HT1080 (cell line): ENCODE measurements at places on chromosomes 5 and 9.

GRCh38 chr5:140791089-140791488 lies 3.6 kb upstream of the PCDHA2 start:
- DNase-seq = no peak

GRCh38 chr9:14451949-14452348 lies 138.0 kb upstream of the NFIB start:
- DNase-seq = no peak

DNA sequence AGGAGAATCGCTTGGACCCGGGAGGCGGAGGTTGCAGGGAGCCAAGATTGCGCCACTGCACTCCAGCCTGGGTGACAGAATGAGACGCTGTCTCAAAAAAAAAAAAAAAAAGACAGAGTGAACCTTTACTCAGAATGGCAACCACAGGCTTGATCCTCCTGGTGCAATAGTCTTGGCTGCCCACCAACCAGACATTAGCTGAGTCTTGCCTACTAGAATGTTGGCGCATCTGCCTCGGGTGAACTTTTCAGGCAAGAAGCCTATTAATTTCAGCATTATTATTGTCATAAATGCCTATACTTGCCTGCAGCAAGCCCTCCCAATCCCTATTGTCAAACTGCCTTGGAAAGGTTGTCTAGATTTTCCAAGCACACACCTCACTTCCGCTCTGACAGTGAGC lies 4.2 kb downstream of the SERINC5 start:
- DNase-seq = no peak

GRCh38 chr9:36143245-36143641 lies 6.7 kb downstream of the GLIPR2 start:
- DNase-seq = no peak

GRCh38 chr5:150254774-150255173 lies 34.8 kb downstream of the CAMK2A start:
- no peak for DNase-seq

DNA sequence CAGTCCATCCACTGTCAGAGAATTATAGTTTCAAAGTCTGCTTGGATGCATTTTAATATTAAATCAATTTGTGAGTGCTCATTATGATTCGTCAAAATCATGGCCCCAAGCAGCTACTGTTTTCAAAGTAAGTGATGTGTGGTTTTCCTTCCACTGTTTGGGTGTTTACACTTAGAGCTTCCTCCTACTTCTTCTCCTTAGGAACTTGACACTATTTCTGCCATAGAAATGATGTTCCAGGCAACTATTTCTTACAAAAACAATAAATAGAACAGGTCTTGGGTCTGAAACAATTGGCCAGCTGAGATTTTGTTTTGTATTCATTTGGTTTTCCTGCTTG lies 132.8 kb upstream of the RAI14 start:
- DNase-seq = no peak

GRCh38 chr5:6754766-6755165 lies 41.5 kb downstream of the TENT4A start:
- no peak for DNase-seq

DNA sequence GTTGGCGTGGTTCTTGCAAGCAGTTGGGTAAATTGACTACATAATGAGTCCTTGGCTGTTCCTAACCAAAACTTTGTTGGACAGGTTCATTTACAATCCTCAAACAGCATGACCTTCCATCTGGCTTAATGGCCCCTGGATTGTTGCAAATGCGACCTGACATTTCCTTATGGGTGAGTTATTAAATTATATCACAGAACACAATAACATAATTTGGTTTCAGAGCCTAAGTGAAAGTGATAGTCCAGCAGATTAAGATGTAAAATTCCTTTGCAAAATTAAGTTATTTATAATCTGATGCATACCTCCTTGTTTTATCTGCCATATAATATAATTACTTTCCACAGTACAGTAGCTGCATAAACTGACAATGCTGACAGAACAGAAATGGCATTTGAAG lies 224.4 kb downstream of the TUSC1 start:
- DNase-seq = no peak

- no peak for DNase-seq
These were observed 5.7 kb downstream of the TGFBI start for GRCh38 chr5:136034492-136034891.

- no peak for DNase-seq
These were observed 247.5 kb downstream of the MARCHF11 start for GRCh38 chr5:15932066-15932465.

DNA sequence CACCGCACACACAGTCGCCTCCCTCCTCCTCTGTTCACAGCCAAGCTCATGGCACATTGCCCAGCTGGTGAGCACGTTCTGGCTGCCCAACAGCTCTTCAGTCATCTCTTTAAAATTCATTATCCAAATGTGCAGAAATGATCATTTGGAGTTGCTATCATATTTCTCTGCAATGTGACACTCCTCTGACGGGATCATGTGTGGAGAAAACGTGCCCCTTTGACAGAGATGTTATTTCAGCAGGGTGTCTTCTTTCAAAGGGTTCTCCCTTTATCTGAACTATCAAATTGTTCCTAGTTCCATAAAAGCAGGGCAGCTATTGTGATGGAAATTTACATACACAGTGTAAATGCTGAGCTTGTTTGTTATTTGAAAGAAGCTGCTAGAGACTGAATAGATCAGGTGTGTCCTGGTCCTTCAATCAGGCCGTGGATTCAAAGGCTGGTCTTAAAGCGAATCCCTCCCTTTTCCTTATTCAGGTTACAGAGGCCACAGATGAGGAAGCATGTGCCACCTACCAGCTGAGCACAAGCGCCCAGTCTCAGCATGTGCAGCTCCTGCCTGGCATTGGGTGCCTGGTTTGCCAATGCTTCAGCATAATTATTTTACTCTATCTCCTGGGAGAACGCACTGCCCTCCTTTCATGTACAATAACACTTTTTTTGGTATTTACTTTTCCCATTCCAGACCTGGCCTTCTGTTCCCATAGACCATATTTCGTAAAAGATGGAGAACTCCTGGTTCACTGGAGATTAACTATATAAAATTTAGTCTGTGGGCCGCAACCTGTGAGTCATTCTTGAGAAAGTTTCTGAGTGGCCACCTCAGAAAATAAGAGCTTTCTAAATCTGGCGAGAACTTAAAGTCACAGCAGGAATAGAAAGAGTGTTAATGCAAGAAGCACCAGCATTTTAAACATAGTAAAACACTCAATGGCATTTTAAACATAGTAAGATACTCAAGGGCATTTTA lies 433.7 kb downstream of the ENC1 start:
- DNase-seq = peak; percentile 82

DNA sequence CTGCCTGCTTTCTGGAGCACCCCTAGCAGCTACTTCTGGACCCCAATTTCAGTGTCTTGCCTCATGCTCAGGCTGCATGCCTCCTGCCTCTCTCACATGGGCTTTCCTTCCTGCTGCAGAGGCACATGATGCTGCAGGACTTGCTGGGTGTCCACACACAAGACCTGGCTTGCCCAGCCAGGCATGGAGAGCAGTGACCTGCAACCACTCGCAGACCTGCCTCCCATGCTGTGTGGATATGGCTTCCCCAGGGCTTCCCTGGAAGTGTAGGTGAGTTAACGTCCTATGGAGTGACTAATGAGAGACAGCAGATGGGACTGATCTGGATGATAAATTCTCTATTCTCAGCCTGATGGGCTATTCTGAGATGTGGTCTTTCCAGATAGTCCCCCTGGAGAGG lies 53.2 kb upstream of the SMIM32 start:
- DNase-seq = no peak
